ENCODE measurements at places on chromosomes 13 and 19.

GRCh38 chr13:70424928-70425327, 316.7 kb upstream of the KLHL1 start:
- no peak for DNase-seq

GRCh38 chr13:95677564-95678266, 776 bp downstream of the DNAJC3 start:
- DNase-seq = no peak

GRCh38 chr13:40194224-40194806, 472.1 kb downstream of the FOXO1 start:
- DNase-seq = no peak

DNA sequence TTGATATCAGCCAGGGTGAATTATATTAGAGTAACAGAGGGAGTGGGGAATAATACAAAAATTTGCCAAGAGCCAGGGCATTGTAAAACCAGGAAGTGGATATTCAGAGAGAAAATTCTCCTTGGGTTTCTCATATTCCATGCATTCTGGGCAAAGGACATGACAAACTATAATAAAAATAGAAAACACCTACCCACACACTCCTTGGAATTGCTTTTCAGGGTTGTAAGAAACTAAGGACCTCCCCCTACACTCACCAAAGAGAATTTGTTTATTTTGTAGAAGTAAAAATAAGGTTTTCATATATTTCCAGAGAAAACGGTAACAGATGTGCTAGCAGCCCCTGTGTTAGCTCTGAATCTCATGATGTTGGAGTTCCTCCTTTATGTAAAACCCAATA, 649.6 kb downstream of the SLITRK1 start:
- DNase-seq = no peak
